Type B pancreatic cell (in vitro differentiated cells): ENCODE measurements at places on chromosomes 6 and 20. TPM values are rescaled to one million over a fixed set of nuclear protein-coding genes. Genes with fewer than 3 reads are reported as not detected.

DNA sequence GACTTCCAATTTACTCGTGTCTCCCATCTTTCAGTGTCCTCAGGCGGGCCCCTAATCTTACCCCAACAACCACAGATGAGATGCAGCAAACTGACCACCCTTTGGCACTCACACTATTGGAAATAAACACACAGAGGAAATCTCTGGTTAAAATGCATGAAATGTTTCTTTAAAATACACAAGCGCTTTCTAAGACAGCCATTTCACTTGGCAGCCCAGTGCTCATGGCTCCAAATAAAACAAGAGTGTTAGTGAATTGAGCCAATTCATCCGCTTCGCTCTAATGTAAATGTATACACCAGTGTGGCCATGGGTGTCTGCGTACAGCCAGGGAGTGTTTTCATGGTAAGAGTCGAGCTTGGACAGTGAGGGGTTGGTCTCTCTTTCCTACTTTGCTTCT is 282.9 kb downstream of the CLIC5 start:
- no peak for DNase-seq
- H3K27me3 ChIP-seq: peaks cover 24% of the 10 kb centered on the region
- no peaks in the 10 kb centered on the region for H3K36me3 ChIP-seq

- no peak overlapping the region for H3K27ac ChIP-seq
- H3K4me1 ChIP-seq: peaks cover 18% of the 10 kb centered on the region
- DNase-seq: no peak
- no peak overlapping the region for H3K4me3 ChIP-seq
Measured at GRCh38 chr6:89140347-89141156, 5.3 kb upstream of the PM20D2 start.

DNA sequence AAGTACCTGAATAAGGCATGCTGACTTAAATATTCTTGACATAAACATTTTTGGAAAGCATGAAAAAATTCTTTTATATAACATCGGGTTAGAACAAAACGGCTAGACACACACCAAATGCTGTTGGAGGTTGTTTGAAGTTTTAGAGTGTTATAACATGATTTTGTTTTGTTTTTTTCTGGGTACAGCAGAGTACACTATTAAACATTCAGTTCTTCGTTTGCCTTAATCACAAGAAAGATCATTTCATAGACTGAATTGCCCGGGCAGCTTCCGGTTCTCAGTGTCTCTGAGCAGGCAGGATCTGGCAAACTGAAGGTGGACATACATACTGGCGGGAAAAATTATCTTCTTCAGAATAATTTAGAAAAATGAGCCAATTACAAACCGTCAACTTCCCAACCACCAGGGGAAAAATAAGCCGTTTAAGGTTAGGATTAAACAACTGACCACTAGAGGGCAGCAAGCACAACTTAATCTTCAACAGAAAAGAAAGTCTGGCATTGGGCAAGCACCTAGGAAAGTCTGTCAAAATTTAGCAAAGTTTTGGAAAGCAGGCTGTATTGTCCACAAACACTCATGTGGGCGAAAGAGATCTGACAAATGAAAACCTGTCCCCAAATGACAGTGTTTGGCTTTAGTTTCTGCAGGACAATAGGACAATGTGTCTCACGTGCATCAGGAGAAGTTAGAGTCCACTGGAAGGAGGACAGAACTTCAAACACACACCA is 15.0 kb downstream of the ZNF217 start:
- H3K36me3 ChIP-seq: peaks cover 50% of the 10 kb centered on the region
- H3K4me3 ChIP-seq: peak overlapping the region; percentile 64
- H3K27ac ChIP-seq: peak overlapping the region; percentile 89
- peaks cover 26% of the 10 kb centered on the region for H3K4me1 ChIP-seq

GRCh38 chr6:144250276-144250675 is 34.9 kb upstream of the UTRN start:
- H3K27me3 ChIP-seq: no peaks in the 10 kb centered on the region
- H3K4me3 ChIP-seq: no peak overlapping the region
- peaks cover 13% of the 10 kb centered on the region for H3K4me1 ChIP-seq
- no peaks in the 10 kb centered on the region for H3K36me3 ChIP-seq

- H3K36me3 ChIP-seq: no peaks in the 10 kb centered on the region
- no peak overlapping the region for H3K27ac ChIP-seq
- H3K4me1 ChIP-seq: peaks cover 16% of the 10 kb centered on the region
- no peak overlapping the region for H3K4me3 ChIP-seq
- DNase-seq: no peak
- no peaks in the 10 kb centered on the region for H3K27me3 ChIP-seq
Measured at GRCh38 chr20:32350421-32350820, 7.7 kb upstream of the ASXL1 start.

- H3K27ac ChIP-seq: no peak overlapping the region
- H3K4me3 ChIP-seq: no peak overlapping the region
- no peaks in the 10 kb centered on the region for H3K36me3 ChIP-seq
- no peaks in the 10 kb centered on the region for H3K4me1 ChIP-seq
Measured at GRCh38 chr6:4637691-4638433, 138.3 kb upstream of the CDYL start.

DNA sequence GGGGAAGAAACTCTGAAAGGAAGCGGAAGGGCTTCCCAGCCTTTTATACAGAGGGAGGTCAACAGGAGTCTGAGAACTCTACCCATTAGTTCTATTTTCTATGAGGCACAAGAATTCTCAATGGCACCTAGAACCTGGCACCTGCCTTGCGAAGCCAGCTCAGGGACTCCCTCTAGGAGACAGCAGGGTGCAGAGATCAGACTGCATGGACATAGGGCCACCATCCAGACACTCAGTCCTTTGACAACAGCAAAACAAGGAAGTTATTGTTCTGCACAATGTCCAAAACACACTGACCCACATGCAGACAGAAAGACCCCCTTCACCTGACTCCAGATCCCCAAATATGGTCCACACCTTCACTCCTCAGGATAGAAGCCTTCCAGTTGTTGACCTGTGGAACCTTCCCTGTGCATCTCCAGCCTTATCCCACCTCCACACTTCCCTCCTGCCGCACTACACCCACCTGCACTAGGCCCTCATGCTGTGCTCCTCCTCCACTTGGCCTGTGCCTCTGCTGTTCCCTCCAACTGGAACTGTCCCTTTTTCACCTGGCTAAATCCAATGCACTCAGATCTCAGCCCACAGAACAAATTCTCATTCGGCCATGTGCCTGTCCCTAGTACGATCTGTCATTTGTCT is 27.8 kb downstream of the ACSS1 start:
- H3K36me3 ChIP-seq: no peaks in the 10 kb centered on the region
- no peak for DNase-seq
- H3K4me1 ChIP-seq: peaks cover 10% of the 10 kb centered on the region
- no peak overlapping the region for H3K4me3 ChIP-seq
- no peaks in the 10 kb centered on the region for H3K27me3 ChIP-seq
- H3K27ac ChIP-seq: no peak overlapping the region

- no peak for DNase-seq
- peaks cover 4% of the 10 kb centered on the region for H3K36me3 ChIP-seq
- H3K27me3 ChIP-seq: no peaks in the 10 kb centered on the region
- H3K4me3 ChIP-seq: peak overlapping the region; percentile 44
- peak overlapping the region; percentile 59 for H3K27ac ChIP-seq
Measured at GRCh38 chr6:44122801-44123200, 4.5 kb downstream of the MRPL14 start.

GRCh38 chr6:168136622-168137021 is 57.6 kb upstream of the FRMD1 start:
- H3K4me1 ChIP-seq: peaks cover 17% of the 10 kb centered on the region
- peaks cover 10% of the 10 kb centered on the region for H3K27me3 ChIP-seq
- no peak overlapping the region for H3K4me3 ChIP-seq

GRCh38 chr6:159033160-159034049 is 11.4 kb downstream of the TAGAP start:
- H3K4me3 ChIP-seq: no peak overlapping the region
- H3K36me3 ChIP-seq: no peaks in the 10 kb centered on the region
- DNase-seq: no peak

GRCh38 chr20:3590164-3590563 is 73.0 kb downstream of the GFRA4 start:
- no peaks in the 10 kb centered on the region for H3K27me3 ChIP-seq
- peaks cover 41% of the 10 kb centered on the region for H3K36me3 ChIP-seq
- DNase-seq: no peak
- H3K27ac ChIP-seq: no peak overlapping the region
- no peak overlapping the region for H3K4me3 ChIP-seq

DNA sequence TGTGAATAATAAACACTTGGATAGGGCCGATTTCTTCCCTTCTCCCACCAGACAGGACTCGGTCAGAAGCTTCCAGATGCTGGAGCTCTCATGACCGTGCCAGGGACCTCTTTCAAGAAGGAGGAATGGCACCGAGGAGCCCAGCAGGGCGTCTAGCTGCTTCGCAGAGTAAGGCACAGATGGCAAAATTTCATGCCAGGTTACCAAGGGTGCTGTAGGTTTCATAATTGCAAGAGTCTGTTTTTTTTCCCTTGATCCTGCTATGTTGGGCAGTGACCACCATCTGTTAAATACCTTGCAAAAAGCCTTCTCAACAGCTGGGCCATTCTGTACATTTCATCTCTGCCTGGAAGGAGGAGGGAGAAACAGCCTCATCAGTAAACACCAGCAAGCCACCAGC is 111.8 kb downstream of the EDN3 start:
- H3K36me3 ChIP-seq: no peaks in the 10 kb centered on the region
- peak overlapping the region; percentile 55 for H3K27ac ChIP-seq
- DNase-seq: no peak

DNA sequence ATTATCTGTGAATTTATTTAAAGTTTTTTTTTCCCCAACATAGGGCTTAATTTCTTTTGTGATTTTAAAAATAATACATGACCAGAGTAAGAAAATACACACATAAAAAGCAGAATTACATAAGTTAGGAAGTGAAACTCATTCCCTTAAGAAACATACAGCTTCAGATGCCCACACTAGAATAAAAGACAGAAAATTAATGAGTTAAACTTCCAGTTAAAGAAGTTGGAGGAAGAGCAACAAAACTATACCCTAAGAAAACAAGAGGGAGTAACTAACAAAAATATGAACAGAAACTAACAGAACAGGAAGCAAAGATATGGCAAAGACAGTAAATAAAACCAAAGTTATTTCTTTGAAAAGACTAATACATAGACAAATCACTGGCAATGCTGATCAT is 107.6 kb upstream of the CEP85L start:
- H3K27me3 ChIP-seq: no peaks in the 10 kb centered on the region
- no peak overlapping the region for H3K27ac ChIP-seq
- H3K36me3 ChIP-seq: no peaks in the 10 kb centered on the region
- no peak overlapping the region for H3K4me3 ChIP-seq

GRCh38 chr6:38684904-38685303 is 18.0 kb downstream of the GLO1 start:
- H3K27me3 ChIP-seq: no peaks in the 10 kb centered on the region
- peaks cover 17% of the 10 kb centered on the region for H3K36me3 ChIP-seq
- H3K27ac ChIP-seq: no peak overlapping the region
- H3K4me3 ChIP-seq: no peak overlapping the region

GRCh38 chr20:59608871-59609270 is 4.5 kb downstream of the PHACTR3 start:
- H3K4me3 ChIP-seq: no peak overlapping the region
- H3K27ac ChIP-seq: no peak overlapping the region
- DNase-seq: no peak
- no peaks in the 10 kb centered on the region for H3K4me1 ChIP-seq

- DNase-seq: no peak
- H3K27ac ChIP-seq: no peak overlapping the region
- peaks cover 6% of the 10 kb centered on the region for H3K4me1 ChIP-seq
- H3K36me3 ChIP-seq: no peaks in the 10 kb centered on the region
- H3K27me3 ChIP-seq: peaks cover 3% of the 10 kb centered on the region
Measured at GRCh38 chr20:6651561-6651960, 115.9 kb upstream of the BMP2 start.

Gene SNAP25
- total RNA-seq: 8.1 and 12.5 TPM in 2 replicates

Gene KIAA0408
- total RNA-seq: 3.3 and 7.8 TPM in 2 replicates

Gene CYP39A1
- 4.8 and 6.7 TPM in 2 replicates for total RNA-seq

Gene PDE7B
- 3.9 and 5.1 TPM in 2 replicates for total RNA-seq

Gene TSPO2
- not detected in 2 replicates for total RNA-seq

Gene CCND3
- total RNA-seq: 60.4 and 172 TPM in 2 replicates

Gene SPAG4
- 1.6 and 2.4 TPM in 2 replicates for total RNA-seq

Gene ADGB
- 0.31 TPM in 1 of 2 replicates, not detected in the other for total RNA-seq

Gene BEND3
- total RNA-seq: 9.6 and 14.4 TPM in 2 replicates

Gene OVOL2
- 7.3 and 17.5 TPM in 2 replicates for total RNA-seq
